Activated naive CD8-positive, alpha-beta T cell treated with anti-CD3 and anti-CD28 coated beads for 36 hours (primary cell): ENCODE measurements at places on chromosomes 6 and 20. TPM values are rescaled to one million over a fixed set of nuclear protein-coding genes. Genes with fewer than 3 reads are reported as not detected.

The HLA-DQB1 gene
- 13.9 TPM for total RNA-seq

The RBPJL gene
- total RNA-seq: not detected

The CLDN20 gene
- total RNA-seq: not detected

The GSTA1 gene
- not detected for total RNA-seq

The CGA gene
- not detected for total RNA-seq

The CALHM6 gene
- 7.4 TPM for total RNA-seq

The MCHR2 gene
- total RNA-seq: not detected

The SCRT2 gene
- total RNA-seq: not detected

The CCN6 gene
- 0.19 TPM for total RNA-seq

DNA sequence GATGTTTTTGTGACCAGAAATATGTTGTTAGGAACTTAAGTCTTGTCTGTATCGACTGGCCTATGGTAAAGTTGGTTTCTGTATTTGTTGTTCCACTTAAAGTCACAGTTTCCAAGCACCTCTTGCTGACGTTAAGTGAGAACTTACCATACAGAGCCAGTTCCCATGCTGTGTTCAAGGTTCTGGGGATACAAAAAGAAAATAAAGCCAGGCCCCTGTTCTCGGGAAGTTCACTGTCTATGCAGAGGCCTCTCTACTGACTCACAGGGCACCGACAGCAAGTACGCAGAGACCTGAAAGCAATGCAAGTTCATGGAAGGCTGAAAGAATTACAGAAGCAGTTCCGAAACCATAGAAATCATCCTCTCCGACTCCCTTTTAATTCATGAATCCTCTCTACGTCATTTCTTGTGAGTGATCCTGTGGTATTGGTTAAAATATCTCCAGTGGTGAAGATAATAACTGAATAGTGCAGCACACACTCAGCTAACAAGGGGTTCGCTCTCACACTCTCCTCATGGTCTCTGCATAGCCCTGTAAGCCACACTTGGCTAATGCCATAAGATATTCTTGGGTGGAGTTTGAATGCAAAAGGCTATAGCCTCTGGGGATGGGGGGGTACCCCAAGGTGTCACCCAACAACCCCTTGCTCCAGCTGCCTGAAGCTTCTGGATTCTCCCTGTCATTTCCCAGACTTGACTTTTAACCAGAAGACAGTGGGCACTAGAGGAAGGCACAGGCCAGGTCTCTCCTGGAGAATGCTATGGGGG, 91.2 kb upstream of the EXOC2 start:
- no peak for DNase-seq

DNA sequence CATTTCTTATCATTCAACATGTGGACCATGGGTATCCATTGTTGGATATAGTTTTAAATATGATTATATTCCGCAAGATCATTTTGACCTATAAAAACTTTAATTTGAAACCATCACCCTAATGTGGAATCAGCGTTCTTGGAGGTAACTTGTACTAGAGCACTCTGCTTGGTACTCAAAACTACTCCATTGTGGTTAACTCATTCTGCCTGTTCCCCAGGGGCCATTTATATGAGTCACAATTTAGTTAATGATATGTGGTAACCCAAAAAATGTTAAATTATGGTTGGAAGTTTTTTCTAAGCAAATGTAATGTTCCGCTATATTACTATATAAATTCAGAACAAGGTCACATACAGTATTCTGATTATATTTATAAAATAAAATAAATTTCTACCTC, 109.3 kb downstream of the TRDN start:
- DNase-seq: no peak

GRCh38 chr6:71602385-71603007, 283.9 kb upstream of the RIMS1 start:
- no peak for DNase-seq

DNA sequence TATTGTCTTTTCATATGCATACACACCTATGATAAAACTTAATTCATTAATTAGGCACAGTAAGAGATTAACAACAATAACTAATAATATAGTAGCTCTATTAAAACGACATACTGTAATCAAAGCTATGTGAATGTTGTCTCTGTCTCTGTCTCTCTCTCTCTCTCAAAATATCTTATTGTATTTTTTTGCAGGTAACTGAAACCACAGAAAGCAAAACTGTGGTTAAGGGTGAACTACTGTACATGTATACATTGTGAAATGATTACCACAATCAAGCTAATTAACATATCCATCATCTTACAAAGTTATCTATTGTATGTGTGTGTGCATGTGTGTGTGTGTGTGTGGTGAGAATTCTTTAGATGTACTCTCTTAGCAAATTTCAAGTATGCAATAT, 242.0 kb upstream of the RSPO3 start:
- DNase-seq: no peak

- DNase-seq: peak; percentile 35
These were observed 52.6 kb upstream of the SLC22A1 start for GRCh38 chr6:160069050-160069454.

DNA sequence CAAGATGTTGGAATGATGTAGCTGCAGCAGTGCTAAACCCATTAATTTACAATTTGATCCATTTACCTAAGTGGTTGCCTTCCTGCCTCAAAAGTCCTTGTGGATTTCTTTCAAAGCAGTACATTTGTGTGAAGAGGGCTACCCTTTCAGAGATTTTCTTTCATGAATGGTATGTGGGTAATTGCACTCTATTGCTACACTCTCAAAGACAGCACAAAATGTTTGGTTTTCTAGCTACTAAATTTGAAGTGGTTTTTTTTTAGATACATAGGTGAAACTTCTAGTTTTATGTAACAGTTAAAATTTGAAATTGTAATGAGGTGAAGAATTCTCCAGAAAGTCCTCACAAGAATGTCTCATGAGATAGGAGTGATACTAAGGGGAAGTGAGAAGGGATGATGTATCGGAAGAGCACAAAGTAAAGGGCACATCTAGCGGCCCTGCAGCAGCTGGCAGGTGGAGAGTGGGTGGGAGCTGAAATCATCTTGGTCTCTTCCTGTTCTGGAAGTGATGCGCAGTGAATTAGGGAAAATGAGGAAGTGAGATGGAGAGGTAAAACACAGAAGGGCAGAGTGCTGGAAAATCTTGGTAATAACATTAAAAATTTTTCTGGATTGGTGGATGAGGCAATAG, 236.8 kb upstream of the MAN1A1 start:
- DNase-seq: no peak

- no peak for DNase-seq
These were observed 44.1 kb downstream of the NEDD9 start for GRCh38 chr6:11188161-11188915.

DNA sequence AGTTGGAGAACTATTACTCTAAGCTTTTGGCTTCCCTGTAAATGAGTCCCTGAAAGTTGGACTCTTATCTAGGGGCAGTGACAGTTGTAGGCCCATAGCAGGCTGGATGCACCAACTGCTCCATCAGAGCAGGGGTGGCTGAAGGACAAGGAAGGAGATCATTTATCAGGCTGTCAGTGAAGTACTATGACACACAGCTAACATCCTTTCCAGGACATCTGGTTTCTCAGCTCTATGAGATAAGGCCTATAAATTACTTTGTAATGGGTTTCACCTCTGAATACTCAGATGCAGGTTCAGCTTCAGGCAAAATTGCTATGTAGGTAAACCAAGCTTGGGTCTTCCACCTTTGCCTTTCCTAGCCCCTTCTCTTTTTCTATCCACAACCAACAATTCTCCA, 468.5 kb downstream of the KIF16B start:
- DNase-seq: no peak

DNA sequence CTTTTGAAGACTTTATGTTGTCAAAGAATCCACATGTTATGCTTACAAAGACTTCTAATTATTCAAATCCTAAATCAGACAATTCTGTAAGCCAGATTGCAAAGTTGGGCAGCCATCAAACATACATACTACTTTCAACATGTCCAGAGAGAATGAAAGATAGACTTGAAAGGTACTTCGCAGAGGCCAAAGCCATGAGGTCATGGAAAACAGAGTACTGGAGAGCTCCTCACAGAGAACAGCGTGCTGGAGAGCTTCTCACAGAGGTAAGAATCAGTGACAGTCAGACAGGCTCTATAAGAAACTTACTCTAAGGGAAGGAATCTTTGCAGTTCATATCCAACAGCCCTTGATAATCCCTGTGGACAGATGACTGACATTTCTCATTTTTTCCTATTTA, 400.2 kb downstream of the GJA1 start:
- no peak for DNase-seq

DNA sequence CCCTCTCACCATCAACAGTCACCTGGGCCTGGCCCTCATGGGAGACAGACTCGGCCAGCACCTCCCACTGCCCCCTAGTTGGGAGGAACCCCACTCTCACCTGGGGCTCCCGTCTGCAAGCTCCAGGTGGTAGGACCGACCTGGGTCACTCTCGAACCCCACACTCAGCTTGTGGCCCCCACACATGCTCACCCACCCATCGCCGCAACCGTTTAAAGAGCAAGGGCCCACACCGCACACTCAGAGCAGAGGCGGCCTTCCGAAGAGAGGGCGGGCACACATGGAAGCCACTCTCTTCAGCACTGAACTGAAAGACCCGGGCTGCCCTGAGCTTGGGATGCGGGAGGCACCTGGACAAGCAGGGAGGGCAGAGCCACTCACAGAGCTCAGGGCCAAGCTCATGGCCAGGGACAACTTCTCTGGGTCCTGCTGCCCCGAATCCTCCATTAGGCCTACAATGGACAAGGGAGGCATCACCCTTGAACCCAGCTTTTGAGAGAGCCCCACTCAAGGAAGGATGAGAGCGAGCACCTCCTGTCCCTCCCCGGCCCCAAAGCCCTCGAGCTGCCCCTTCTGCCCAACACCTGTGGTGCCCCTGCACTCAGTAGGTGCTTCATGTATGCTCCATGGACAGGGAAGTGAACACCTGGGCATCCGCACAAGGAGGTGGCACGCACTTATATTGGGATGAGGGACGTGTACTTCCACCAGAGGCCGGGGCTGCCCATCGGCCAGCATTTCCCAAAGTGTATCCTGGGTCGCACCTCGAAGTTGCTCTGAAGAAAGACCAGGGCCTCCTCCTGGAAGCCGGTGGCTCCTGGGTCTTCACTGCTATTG, 50.4 kb downstream of the YTHDF1 start:
- no peak for DNase-seq

- peak; percentile 46 for DNase-seq
These were observed 10.4 kb downstream of the DEFB129 start for GRCh38 chr20:237489-237888.

DNA sequence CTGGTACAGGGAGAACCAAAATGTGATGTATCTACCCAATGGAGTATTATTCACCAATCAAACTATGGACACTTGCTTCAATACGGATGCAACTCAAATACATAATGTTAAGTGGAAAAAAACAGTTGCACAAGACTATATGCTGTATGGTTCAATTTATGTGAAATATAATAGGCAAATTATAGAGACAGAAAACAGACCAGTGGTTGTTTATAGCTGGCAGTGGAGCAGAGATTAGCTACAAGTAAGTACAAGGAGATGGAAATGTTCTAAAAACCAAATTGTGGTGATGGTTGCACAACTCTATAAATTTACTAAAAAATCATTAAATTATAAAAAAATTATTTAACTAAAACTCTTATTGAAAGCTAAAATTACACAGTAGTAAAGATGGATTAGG, 113.2 kb downstream of the PRDM1 start:
- no peak for DNase-seq

DNA sequence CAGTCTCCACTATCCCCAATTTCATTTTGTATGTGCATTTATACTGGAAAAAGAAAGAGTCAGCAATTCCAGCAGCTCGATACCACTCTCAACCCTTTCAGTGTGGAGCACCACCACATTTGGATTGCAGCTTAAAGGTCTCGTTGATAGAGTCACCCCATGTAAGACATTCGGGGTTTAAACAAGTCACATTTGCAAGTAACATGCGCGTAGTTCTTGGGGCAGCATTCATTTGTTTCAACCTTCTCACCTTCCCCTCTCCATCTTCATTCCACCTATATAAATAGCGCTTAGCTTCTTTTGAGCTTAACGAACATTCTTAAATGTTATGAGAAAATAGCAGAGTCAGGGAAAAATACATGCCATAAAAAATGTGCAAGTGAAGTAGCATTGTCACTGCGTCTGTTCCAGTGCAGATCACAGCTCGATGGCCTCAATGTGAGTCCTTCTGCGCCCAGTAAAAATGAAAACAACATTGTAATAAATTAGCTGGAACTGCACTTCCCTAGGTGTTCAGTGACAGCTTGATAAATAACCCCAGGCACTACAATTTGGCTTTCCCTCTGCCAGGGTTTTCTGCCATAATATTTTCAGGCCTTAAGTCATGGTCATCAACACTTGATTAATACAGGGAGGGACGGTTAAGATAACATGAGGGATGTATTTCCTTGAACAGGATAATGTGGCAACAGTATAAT, 737.8 kb upstream of the NRSN1 start:
- DNase-seq: no peak

DNA sequence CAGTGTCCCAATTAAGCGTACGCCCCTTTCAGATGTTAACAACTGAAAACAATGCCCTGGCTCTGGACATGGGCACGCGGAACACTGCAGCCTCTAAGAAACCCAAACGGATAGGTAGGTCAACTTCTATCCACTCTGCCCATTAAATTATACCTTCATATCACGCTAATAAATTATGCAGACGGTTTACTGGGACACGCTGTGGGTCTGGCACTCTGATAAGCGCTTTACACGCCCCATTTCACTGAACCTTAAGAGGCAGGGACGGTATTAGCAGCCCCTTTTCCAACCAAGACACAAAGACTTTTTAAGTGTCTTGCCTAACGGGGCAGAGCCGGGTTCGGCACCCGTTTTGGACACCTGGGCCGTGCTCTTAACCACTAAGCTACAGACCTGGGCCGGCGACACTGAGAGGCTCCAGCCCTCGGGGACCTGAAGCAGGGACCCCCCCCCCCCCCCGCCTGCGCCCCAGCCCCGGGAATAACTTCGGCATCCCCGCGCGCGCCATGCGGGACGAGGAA, 744 bp downstream of the STAU1 start:
- no peak for DNase-seq

- no peak for DNase-seq
These were observed 56.6 kb downstream of the SYTL3 start for GRCh38 chr6:158706369-158706982.

DNA sequence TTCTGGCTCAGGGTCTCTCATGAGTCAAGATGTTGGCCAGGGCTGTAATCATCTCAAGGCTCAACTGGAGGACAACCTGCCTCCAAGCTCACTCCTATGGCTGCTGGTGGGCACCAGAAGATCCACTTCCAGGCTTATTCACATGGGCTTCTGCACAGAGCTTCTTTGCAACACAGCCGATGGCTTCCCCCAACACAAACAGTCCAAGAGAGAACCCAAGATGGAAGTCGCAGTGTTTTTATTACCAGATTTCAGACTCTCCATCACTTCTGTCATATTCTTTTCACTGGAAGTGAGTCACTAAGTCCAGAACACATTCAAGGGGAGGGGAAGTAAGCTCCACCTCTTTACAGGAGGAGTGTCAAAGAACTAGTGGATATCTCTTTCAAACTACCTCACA, 75.5 kb downstream of the CD164 start:
- no peak for DNase-seq

GRCh38 chr20:24836661-24837299, 112.3 kb upstream of the CST7 start:
- no peak for DNase-seq

GRCh38 chr6:151679081-151679480, 128.4 kb upstream of the ESR1 start:
- peak; percentile 41 for DNase-seq
